ENCODE measurements at places on chromosomes 16 and 17.

DNA sequence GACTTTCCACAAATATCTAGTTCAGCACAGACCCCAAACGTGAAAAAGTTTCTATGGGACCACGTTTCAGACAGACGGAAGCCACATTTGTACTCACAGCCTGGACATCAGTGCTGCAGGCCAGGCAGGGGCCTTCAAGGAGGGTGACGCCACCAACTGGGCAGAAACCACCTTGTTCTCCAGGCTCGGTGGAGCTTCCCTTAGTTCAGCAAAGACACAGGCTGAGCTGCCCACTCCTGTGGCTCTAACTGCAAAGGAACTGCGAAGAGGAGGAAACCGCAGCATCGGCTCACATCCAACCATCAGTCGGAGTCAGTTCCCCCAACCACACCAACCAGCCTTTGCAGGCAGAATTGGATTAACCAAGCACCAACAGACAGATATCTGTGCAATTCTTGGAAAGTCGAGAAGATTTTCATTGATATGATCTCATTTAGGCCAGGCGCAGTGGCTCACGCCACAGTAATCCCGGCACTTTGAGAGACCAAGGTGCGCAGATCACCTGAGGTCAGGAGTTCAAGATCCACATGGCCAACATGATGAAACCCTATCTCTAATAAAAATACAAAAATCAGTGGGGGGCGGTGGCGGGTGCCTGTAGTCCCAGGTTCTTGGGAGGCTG is 73.3 kb upstream of the CNEP1R1 start:
- no peaks in the 10 kb centered on the region for H3K27me3 ChIP-seq
- H3K4me1 ChIP-seq = no peaks in the 10 kb centered on the region
- H3K4me3 ChIP-seq = no peak overlapping the region
- no peak overlapping the region for H3K27ac ChIP-seq

- H3K36me3 ChIP-seq = peaks cover 5% of the 10 kb centered on the region
- DNase-seq = no peak
- no peaks in the 10 kb centered on the region for H3K27me3 ChIP-seq
- no peak overlapping the region for H3K4me3 ChIP-seq
These were observed 294.2 kb upstream of the RBFOX1 start for GRCh38 chr16:7038475-7038874.

DNA sequence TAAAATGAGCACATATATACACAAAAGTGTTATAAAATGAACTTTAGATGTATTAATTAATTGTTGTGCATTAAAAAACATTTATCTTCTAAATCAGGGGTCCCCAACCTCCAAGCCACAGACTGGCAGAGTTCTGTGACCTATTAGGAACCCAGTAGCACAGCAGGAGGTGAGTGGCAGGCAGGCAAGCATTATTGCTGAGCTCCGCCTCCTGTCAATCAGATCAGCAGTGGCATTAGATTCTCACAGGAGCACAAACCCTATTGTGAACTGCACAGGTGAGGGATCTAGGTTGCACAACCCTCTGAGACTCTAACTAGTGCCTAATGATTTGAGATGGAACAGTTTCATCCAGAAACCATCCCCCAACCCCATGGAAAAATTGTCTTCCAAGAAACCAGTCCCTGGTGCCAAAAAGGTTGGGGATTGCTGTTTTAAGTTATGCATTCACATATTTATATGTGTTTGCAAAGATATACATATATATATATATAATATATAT is 583.7 kb downstream of the KCNJ2 start:
- no peaks in the 10 kb centered on the region for H3K4me1 ChIP-seq
- DNase-seq = no peak
- H3K27ac ChIP-seq = no peak overlapping the region
- no peaks in the 10 kb centered on the region for H3K36me3 ChIP-seq
- H3K4me3 ChIP-seq = no peak overlapping the region

- peak overlapping the region; percentile 97 for H3K4me3 ChIP-seq
- H3K4me1 ChIP-seq = peaks cover 67% of the 10 kb centered on the region
- no peaks in the 10 kb centered on the region for H3K36me3 ChIP-seq
- H3K27me3 ChIP-seq = peaks cover 12% of the 10 kb centered on the region
- H3K27ac ChIP-seq = no peak overlapping the region
These were observed 4.4 kb downstream of the HDAC5 start for GRCh38 chr17:44119062-44119461.
